ENCODE measurements at places on chromosomes 7 and 10.

- no peak for DNase-seq
These were observed 23.5 kb upstream of the ABLIM1 start for GRCh38 chr10:114681542-114681941.

GRCh38 chr10:67852761-67853160 lies 14.8 kb upstream of the DNAJC12 start:
- no peak for DNase-seq

DNA sequence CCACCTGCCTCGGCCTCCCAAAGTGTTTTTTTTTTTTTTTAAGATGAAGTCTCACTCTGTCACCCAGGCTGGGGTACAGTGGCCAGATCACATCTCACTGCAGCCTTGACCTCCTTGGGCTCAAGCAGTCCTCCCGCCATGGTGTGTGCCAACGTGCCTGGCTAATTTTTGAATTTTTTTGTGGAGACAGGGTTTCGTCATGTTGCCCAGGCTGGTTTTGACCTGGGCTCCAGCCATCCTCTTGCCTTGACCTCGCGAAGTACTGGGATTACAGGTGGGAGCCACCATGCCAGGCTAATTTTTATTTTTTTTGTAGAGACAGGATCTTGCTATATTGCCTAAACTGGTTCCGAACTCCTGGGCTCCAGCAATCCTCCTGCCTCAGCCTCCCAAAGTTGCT lies 9.0 kb upstream of the MLXIPL start:
- no peak for DNase-seq

DNA sequence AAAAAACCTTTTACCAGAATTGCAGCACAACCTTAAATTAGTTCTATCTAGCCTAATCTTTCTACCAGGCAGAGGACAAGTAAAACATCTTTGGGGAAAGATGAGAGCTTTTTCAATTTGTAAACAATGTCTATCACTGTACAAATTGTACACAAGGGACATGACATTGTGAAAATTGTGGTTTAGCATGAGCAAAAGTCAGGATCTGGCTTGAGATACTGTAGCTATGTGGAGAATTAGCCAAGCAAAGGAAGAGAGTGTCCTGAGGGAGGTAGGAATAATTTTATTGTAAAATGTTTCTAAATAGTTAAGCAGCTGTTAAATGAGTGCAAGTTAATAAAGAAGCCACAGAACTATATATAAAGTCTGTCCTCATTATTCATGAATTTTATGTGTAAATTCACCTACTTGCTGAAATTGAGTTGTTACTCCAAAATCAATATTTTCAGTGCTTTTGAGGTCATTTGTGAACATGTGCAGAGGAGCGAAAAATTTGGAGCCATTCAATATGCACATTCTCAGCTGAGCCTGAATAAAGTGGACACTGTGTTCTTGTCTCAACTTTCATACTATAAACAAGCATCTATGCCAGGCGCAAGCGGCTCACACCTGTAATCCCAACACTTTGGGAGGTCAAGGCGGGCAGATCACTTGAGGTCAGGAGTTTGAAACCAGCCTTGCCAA lies 42.8 kb upstream of the POM121L12 start:
- DNase-seq: no peak

DNA sequence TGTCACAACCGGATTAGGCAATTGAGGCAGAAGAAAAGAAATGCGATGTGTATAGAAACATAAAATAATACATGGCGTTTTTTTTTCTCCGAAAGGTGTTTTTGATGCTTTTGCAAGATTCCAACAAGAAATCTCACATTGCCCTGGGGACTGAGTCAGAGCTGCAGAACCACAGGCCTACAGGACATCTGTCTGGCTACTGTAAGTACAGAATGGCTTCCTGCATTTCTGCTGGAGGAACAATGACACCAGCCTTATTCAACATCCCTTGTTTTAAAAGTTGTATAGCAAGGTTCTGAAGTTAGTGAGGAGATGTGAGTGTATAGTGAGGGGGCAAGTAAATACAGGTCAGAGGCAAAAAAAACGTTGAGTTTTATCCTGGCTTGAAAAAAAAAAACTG lies 256.4 kb downstream of the ABCA13 start:
- DNase-seq: peak; percentile 79

- no peak for DNase-seq
These were observed 52.7 kb upstream of the BTRC start for GRCh38 chr10:101301111-101301731.

DNA sequence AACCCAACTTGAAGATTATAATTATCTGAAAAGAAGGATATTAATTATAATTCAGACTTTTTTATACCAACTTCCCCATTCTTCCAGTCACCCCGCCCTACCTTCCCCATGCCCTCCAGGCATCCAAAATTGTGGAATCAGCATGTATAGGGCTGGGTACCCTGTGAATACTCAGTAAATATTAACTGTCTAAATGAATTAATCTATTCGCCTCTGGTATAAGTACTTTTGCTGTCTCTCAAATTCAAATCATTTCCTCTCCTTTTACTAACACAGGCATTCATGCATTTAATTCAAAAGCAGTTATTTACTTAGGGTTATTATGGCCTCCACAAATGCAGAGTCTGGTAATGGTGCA lies 26.5 kb upstream of the GOT1 start:
- no peak for DNase-seq

DNA sequence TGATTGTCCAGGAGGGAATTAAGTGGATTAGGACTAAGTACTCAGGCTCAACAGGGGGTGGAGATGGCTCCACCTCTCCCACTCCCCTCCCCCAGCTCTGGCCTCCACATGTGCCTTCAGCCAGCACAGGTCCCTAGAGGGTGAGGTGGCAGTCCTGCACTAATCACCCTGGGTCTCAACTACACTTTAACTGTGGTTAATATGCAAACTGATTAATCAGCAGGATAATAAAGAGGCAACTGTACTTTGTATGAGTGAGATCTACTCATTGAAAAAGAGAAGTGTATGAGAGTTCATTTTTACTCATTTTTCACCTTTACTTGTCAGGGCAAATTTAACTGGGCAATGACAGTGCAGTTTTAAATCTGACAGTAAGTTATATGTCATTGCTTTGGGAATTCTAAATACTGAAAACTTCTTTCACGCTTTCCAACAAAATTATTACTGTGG lies 223.8 kb upstream of the CCDC6 start:
- no peak for DNase-seq

DNA sequence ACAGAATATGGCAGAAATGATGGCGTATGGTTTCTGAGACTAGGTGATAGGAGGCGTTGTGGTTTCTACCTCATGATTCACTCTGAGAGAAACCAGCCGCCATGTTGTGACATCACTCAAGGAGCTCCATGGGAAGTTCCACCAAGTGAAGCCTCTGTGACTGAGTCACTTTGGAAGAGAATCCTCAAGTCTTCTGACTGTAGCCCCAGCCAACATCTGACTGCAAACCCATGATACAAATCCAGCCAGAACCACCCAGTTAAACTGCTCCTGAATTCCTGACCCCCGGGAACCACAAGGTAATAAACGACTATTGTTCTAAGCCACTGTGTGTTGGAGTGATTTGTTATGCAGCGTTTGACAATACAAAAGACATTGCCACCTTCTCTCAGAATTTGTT lies 91.1 kb upstream of the CARD11 start:
- no peak for DNase-seq

GRCh38 chr7:157487046-157487770 lies 150.4 kb downstream of the DNAJB6 start:
- DNase-seq: no peak

DNA sequence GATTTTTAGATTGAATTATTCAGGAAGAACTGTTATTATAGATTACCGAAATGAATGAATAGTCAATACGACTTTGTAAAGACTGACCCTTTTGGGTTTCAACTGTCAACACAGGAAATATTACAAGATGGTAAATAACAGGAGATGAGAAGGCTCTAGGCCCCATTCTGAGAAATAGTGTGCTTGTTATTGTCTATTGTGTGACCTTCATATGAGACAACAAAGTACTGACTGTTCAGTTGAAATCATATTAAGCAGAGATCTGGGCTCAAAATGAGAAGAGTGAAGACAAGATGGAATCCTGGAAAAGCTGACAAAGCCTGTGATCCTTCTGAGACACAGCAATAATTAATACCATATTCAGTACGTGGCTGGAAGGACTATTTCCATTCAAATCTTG lies 503.8 kb downstream of the INHBA start:
- no peak for DNase-seq

DNA sequence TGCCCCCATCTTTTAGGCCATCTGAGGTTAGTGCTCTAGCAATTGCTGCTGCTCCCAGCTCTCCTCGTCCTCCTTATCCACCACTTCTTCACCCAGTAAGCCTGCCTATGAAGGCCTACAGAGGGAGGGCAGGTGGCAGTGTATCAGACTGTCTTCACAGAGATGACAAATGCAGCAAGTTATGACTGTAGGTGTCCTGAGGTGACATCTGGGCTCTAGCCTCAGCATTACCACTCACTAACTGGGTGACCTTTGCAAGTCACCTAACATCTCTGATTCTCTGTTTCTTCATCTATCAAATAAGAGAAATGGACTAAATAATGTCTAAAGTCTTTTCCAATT lies 151.6 kb downstream of the NOC3L start:
- DNase-seq: no peak

DNA sequence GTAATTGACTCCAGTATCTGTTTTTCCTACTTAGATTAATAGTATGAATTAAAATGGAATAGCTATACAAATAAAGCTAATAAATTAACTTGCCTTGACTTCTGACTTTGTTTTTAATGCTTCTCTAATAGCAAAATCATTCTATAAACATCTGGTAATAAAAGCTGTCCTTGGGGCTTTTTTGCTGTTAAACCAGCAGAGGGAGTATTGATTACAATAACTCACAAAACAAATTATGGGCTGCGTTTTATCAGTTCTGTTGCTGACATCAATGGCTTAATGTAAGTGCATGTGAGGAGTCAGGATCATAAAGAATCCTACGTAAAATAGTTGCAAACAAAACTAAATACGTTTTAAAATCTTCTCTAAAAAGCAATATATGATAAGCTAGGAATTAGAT lies 667.8 kb downstream of the PCDH15 start:
- peak; percentile 8 for DNase-seq

DNA sequence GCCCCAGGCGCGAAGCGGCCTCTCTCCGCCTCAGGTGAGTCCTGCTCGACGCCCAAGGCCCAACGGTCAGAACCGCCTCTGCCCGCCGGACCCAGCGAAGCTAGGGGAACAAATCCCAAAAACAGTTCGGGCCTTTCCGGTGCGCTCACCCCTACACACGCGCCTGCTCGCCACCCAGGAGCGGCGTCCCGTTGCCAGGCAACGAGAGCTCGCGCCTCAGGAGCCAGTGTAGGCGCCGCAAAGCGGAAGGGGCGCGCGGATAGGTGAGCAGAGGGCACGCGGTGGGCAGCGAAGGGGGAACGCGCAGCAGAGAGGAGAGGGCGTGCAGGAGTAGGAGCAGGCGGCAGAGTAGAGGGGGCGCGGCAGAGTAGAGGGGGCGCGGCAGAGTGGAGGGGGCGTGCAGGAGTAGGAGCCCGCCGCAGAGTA lies at the start of the genes DYDC1 and DYDC2:
Gene DYDC1, minus strand, starts transcription at position 193 of the 426 bp plus-strand sequence. CDS start 4,154 bp downstream, outside the sequence.
Gene DYDC2, plus strand, starts transcription at position 219 of the 426 bp plus-strand sequence. CDS start 5,663 bp downstream, outside the sequence.
- DNase-seq: no peak

GRCh38 chr10:127275793-127276450 lies 79.5 kb upstream of the INSYN2A start:
- no peak for DNase-seq

DNA sequence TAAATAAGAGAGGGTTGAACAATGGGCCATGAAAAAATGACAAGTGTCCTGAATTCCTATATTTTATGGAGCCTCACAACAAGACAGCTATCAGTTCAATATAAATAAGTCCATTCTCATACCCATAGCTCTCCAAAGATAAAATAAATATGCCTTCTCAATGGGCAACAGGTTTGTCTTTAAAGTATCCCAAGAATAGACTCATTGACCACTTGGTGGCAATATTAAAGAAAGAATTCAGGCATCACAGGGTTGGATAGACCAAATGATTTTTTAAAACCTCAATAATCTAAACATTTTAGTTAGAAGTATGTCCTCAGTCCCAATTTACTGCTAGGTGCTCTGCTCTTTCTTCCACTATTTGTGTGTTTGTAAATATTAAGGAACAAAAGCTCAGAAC lies 165.1 kb upstream of the WNT16 start:
- DNase-seq: no peak

DNA sequence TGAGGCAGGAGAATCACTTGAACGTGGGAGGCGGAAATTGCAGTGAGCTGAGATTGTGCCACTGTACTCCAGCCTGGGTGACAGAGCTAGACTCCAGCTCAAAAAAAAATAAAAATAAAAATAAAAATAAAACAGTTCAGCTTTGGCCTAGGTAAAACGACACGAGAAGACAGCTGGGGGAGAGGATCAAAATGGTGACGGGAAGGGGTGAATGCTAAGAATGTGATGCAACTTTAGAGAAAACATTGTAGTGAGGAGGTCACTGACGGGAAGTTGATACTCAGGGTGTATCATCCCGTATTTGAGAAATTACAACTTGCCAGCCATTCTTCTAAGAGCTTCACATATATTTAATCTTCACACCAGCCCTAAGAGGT lies 1.1 kb downstream of the NDST2 start:
- no peak for DNase-seq

GRCh38 chr7:44176486-44176885 lies 12.8 kb downstream of the GCK start:
- no peak for DNase-seq

- DNase-seq: no peak
These were observed 32.9 kb downstream of the ENTPD1 start for GRCh38 chr10:95788830-95789229.

GRCh38 chr10:18240185-18240882 lies 100.1 kb downstream of the CACNB2 start:
- DNase-seq: no peak

DNA sequence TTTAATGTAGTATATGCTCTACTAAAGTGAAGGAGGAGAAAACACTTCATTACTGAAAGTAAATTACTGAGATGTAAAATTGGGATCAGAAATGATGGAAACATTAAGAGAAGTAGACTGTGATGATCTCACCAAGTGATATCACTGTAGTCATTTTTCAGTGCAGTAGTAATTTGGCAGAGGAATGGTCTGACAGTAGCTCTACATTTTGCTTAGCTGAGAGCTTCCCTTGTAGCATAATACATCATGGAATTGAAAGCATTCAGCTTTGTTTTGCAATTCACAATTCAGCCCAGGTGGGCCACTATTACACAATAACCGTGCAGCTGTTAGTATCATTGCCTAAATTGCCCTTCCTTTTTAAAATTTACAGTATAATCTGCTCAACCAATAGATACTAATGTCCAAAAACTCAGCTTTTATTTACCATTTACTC lies 19.4 kb upstream of the CABCOCO1 start:
- no peak for DNase-seq

All from kidney capillary endothelial cell (primary cell).